ENCODE measurements at places on chromosomes 3 and 15. TPM values are rescaled to one million over a fixed set of nuclear protein-coding genes. Genes with fewer than 3 reads are reported as not detected.

Gene CCR8
- total RNA-seq, result not detected

DNA sequence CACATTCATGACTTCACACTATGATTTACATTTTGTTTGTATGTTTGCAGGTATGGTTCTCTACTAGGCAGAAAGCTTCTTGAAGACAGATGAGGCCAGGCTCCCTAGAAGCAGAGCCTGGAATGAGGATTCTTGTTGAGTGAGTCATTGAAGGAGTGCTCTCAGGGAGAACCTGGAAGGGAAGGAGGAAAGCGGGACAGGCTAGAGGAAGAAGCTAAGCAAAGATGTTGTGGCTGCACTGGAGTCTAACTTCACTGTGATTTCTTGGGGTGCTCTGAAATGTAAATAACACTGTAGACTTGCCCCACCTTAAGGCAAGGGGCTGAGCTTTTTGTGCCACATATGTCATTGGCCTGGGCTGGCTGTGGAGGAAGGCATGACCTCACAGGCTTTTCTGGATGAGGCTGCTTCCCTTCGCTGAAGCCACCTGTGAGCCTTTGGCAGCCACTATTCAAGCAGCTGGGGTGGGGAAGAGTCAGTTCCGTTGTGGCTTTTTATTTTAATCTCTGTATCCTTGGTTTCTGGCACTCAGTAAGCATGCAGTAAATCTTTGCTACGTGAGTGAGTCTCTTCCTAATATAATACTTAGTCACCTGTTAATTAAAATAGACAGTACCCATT lies 307.3 kb downstream of the SV2B start:
- DNase-seq, result no peak
- H3K27me3 ChIP-seq, result no peaks in the 10 kb centered on the region
- H3K36me3 ChIP-seq, result no peaks in the 10 kb centered on the region
- peaks cover 19% of the 10 kb centered on the region for H3K4me1 ChIP-seq

- H3K27me3 ChIP-seq, result no peaks in the 10 kb centered on the region
- DNase-seq, result no peak
- no peaks in the 10 kb centered on the region for H3K4me1 ChIP-seq
These were observed 283.7 kb upstream of the GBE1 start for GRCh38 chr3:82044930-82045705.

DNA sequence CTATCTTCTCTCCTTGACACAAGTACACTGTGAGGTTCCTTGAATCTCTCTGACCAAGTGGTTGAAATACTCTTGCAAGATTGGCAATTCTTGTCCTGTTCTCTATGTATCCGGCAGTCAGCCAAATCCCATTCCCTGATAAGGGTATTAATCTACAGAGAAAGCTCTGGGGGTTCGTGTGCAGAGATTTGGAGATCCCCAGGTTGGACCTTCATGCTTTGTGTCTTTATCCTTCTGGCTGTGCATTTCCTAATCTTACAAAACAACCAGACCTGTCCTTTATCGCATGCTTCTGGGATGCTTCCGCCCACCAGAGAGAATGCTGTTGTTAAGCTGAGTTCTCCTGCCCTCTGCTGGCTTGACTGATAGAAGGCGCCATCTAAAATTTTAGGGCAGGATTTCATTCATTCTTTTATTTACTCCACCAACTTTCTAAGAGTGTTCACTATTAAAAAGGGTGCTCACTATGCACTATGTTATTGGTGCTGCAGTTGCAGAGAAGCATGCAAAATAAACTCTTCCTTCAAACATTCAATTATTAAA lies 8.6 kb upstream of the SST start:
- peaks cover 2% of the 10 kb centered on the region for H3K27me3 ChIP-seq
- H3K4me3 ChIP-seq, result no peak overlapping the region
- no peaks in the 10 kb centered on the region for H3K36me3 ChIP-seq
- H3K27ac ChIP-seq, result no peak overlapping the region
- DNase-seq, result no peak

Gene LDHAL6B
- total RNA-seq, result not detected

- H3K27me3 ChIP-seq, result no peaks in the 10 kb centered on the region
- DNase-seq, result no peak
- H3K27ac ChIP-seq, result no peak overlapping the region
- H3K36me3 ChIP-seq, result no peaks in the 10 kb centered on the region
These were observed 67.4 kb downstream of the CORO2B start for GRCh38 chr15:68646156-68646555.

- H3K36me3 ChIP-seq, result no peaks in the 10 kb centered on the region
- H3K27ac ChIP-seq, result no peak overlapping the region
- no peak overlapping the region for H3K4me3 ChIP-seq
- H3K27me3 ChIP-seq, result no peaks in the 10 kb centered on the region
These were observed 16.3 kb downstream of the SNAPC5 start for GRCh38 chr15:66481107-66481856.

DNA sequence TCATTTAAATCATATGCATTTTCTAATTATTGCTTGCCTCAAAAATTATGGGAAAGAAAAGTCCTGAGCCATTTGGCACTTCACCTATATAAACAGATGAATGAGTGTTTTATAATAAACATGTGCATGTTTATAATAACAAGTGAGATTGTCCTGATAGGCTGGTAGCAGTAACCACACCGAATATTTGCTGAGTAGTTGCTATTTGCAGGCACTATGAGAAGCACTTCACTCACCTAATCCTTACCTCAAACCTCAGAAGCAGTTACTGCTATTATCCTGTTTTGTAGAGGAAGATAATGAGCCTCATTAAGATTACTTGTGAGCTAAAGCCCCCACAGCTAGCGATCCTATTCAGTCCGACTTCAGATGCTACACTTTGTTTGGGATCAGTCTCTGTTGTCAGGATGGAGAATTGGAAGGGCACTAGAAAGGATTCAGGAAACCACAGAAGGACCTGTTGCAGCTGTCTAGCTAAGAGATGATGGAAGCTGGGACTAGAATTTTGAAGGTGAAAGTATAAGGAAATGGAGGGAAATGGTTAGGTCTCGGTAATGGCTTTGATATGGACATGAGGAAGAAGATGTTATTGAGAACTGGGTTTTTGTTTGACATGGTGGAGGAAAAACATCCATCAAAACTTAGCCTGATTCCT lies 28.4 kb upstream of the MAGI1 start:
- H3K4me1 ChIP-seq, result no peaks in the 10 kb centered on the region
- no peak overlapping the region for H3K4me3 ChIP-seq
- H3K27me3 ChIP-seq, result no peaks in the 10 kb centered on the region
- H3K36me3 ChIP-seq, result no peaks in the 10 kb centered on the region

DNA sequence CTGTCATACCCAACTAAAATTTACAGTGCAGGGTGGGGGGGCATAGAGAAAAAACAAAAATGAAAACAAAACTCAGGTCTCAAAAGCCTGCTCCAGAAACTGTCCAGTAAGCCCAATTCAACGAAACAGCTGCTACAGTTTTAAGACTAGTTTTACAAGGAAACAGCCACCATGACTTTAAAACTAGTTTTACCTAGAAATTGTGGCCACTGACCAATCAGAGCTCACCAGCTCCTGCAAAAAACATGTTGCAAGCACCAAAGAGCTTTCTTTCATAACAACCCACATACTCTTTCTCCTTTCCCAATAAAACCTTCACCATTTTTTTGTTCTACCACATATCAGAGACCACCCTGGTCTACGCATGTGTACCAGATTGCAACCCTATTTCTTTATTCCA lies 7.3 kb upstream of the CFAP91 start:
- H3K4me3 ChIP-seq, result no peak overlapping the region
- H3K27ac ChIP-seq, result no peak overlapping the region
- H3K27me3 ChIP-seq, result no peaks in the 10 kb centered on the region
- no peaks in the 10 kb centered on the region for H3K36me3 ChIP-seq

GRCh38 chr3:27252646-27253045 lies 116.5 kb downstream of the NEK10 start:
- peaks cover 9% of the 10 kb centered on the region for H3K36me3 ChIP-seq
- DNase-seq, result no peak
- H3K4me3 ChIP-seq, result no peak overlapping the region
- no peaks in the 10 kb centered on the region for H3K27me3 ChIP-seq
- H3K4me1 ChIP-seq, result no peaks in the 10 kb centered on the region

Gene ITIH1
- total RNA-seq, result not detected

- DNase-seq, result no peak
- H3K27me3 ChIP-seq, result no peaks in the 10 kb centered on the region
- no peak overlapping the region for H3K27ac ChIP-seq
- H3K4me3 ChIP-seq, result no peak overlapping the region
- peaks cover 15% of the 10 kb centered on the region for H3K4me1 ChIP-seq
- peaks cover 73% of the 10 kb centered on the region for H3K36me3 ChIP-seq
These were observed 3.6 kb upstream of the EFCAB12 start for GRCh38 chr3:129432036-129432435.

- DNase-seq, result no peak
- no peaks in the 10 kb centered on the region for H3K27me3 ChIP-seq
- no peaks in the 10 kb centered on the region for H3K4me1 ChIP-seq
- no peaks in the 10 kb centered on the region for H3K36me3 ChIP-seq
- H3K4me3 ChIP-seq, result no peak overlapping the region
These were observed 277.1 kb upstream of the GBE1 start for GRCh38 chr3:82038556-82038955.

DNA sequence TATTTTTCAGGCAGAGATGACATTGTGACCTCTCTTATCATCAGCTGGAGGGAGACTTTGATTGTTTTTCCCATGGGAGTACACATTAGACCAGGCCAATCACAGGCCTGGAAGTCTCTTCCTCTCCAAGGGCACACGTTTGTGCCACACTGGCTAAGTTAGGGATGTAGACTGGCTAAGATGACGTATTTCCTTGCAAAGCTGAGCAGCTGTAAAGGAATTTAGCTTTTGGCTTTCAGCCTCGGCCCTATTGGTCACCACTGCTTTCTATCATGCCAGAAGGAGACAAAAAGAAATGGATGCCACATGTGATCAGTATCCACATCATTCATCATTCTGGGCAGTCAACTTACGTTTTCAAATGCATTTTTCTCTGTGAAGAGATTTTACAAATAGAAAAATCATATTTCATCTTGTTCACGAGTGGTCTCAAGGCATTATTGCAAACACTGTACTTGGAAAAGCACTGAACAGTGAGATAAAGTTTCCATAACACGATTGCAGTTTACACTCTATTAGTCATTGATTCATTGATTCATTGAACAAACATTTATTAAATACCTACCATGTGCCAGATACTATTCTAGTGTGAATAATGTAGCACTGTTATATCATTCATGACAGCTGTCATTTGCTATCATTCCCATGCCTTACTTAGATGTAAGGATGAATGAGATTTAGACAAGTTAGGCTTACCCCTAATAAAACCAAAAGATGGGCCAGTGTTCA lies 27.0 kb upstream of the RNF7 start:
- DNase-seq, result no peak
- no peaks in the 10 kb centered on the region for H3K4me1 ChIP-seq
- H3K36me3 ChIP-seq, result no peaks in the 10 kb centered on the region
- no peak overlapping the region for H3K27ac ChIP-seq

GRCh38 chr3:194800002-194800401 lies 114.3 kb downstream of the FAM43A start:
- no peaks in the 10 kb centered on the region for H3K4me1 ChIP-seq
- H3K27ac ChIP-seq, result no peak overlapping the region
- no peaks in the 10 kb centered on the region for H3K27me3 ChIP-seq

- no peaks in the 10 kb centered on the region for H3K27me3 ChIP-seq
- DNase-seq, result no peak
- no peak within 1 kb of the TSS for H3K4me3 ChIP-seq
- no peaks in the 10 kb centered on the region for H3K36me3 ChIP-seq
These were observed at the start of gene CSTA for GRCh38 chr3:122324871-122325323. TSS of gene CSTA (plus strand) at chr3:122325248. CDS start at chr3:122325293, 45 bp downstream.

GRCh38 chr15:57419335-57419734 lies 43.0 kb downstream of the CGNL1 start:
- H3K36me3 ChIP-seq, result no peaks in the 10 kb centered on the region
- H3K4me1 ChIP-seq, result no peaks in the 10 kb centered on the region
- no peaks in the 10 kb centered on the region for H3K27me3 ChIP-seq
- H3K4me3 ChIP-seq, result no peak overlapping the region

DNA sequence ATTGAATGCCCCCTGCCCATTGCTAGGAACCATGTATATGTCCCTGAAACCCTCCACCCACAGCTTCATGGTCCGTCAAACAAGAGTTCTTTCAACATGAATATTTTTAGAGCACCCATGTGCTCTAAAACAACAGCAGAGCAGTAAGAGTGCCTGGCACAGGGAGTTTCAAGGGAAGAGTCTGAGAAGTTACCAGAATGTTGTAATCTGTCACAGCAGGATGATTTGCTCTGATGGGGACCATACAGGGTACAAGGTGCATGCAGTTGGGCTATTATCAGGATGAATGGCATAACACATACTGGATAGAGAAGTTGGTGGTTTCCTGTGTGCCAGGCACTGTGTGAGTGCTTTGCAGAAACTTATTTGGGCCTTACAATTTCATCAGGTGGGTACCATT lies 27.8 kb upstream of the FLNB start:
- DNase-seq, result no peak
- H3K27me3 ChIP-seq, result no peaks in the 10 kb centered on the region
- no peaks in the 10 kb centered on the region for H3K4me1 ChIP-seq
- H3K36me3 ChIP-seq, result no peaks in the 10 kb centered on the region

Gene GPR62
- total RNA-seq, result 0.16 TPM

Gene FSIP1
- 1.2 TPM for total RNA-seq

Gene RHCG
- total RNA-seq, result not detected

Gene AMIGO3
- total RNA-seq, result 0.36 TPM

Gene APOD
- total RNA-seq, result 468 TPM

- no peaks in the 10 kb centered on the region for H3K36me3 ChIP-seq
- H3K27ac ChIP-seq, result no peak overlapping the region
- H3K4me3 ChIP-seq, result no peak overlapping the region
- H3K4me1 ChIP-seq, result no peaks in the 10 kb centered on the region
- DNase-seq, result no peak
These were observed 554.7 kb downstream of the FHIT start for GRCh38 chr3:60696428-60697125.

DNA sequence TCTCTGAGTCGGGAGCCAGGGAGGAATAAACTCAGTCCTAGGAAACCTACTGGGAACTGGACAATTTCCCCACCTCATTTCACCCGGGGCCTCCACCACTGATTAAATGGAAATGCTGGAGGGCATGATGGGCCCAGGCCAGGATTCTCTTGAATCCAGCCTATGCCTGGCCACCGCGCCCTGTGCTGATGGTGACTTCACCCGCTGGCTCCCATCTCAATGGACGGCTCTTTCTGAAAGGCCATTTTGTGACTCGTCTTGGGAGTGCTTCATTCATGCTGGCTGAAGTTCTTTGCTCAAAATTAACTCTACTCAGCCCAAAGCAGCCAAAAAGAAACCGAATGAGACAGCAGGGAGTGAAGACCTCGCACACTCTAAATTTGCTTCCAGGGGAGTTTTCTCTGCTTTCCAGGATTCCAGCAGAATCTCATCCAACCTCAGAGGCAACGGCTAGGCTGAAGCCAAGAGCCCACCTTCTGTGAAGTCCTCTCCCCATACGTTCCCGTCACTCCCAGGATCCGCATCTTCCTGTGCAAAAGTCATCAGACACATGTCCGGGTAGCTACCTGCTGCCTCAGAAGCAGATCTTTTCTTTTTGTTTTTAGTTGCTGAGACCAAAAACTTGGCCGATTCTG lies 266.0 kb upstream of the ICE2 start:
- no peak overlapping the region for H3K27ac ChIP-seq
- no peak overlapping the region for H3K4me3 ChIP-seq
- no peaks in the 10 kb centered on the region for H3K36me3 ChIP-seq
- no peaks in the 10 kb centered on the region for H3K27me3 ChIP-seq
- peaks cover 19% of the 10 kb centered on the region for H3K4me1 ChIP-seq
- DNase-seq, result peak; percentile 68

Data from psoas muscle (tissue), 8 donors.